Activated T-helper 1 cell treated with anti-CD3 and anti-CD28 coated beads, Interleukin-12 subunit alpha, Interleukin-12 subunit beta, Interleukin-2, Interleukin-4 antibody, amounts not matched to agents 30 ng/mL and 10 ng/mL and 1 ng/mL, durations not matched to agents 14 hours and 24 hours and 36 hours (primary cell): ENCODE measurements at places on chromosomes 12 and 14.
A peak's percentile ranks its signal among the peaks of the same experiment; 100 is the strongest.

- H3K4me1 ChIP-seq, result no peaks in the 10 kb centered on the region
- H3K36me3 ChIP-seq, result no peaks in the 10 kb centered on the region
- no peak overlapping the region for H3K4me3 ChIP-seq
- H3K27me3 ChIP-seq, result peaks cover 4% of the 10 kb centered on the region
- DNase-seq, result no peak
Measured at GRCh38 chr14:97517566-97518234, 720.5 kb downstream of the VRK1 start.

DNA sequence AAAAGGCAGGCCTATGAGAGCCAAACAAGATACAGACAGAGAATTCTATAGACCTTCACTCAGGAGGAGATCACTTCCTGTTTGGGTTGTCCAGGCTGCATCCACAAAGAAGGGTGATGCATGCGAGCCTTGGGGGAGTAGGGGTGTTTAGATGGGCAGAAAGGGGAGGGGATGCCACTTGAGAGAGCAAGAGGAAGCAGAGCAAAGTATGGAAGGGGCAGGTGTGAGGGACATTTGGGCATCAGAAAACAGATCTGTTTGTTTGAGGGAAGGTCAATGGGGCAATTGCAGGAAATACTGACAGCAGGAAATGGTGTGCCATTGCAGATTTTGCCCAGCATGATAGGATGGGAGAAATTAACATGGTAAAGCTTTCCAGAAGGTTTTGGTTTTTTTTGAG is 146.4 kb upstream of the FOXN3 start:
- H3K27ac ChIP-seq, result no peak overlapping the region
- DNase-seq, result no peak
- no peaks in the 10 kb centered on the region for H3K27me3 ChIP-seq
- H3K4me1 ChIP-seq, result peaks cover 10% of the 10 kb centered on the region
- H3K4me3 ChIP-seq, result no peak overlapping the region
- H3K36me3 ChIP-seq, result peaks cover 27% of the 10 kb centered on the region

DNA sequence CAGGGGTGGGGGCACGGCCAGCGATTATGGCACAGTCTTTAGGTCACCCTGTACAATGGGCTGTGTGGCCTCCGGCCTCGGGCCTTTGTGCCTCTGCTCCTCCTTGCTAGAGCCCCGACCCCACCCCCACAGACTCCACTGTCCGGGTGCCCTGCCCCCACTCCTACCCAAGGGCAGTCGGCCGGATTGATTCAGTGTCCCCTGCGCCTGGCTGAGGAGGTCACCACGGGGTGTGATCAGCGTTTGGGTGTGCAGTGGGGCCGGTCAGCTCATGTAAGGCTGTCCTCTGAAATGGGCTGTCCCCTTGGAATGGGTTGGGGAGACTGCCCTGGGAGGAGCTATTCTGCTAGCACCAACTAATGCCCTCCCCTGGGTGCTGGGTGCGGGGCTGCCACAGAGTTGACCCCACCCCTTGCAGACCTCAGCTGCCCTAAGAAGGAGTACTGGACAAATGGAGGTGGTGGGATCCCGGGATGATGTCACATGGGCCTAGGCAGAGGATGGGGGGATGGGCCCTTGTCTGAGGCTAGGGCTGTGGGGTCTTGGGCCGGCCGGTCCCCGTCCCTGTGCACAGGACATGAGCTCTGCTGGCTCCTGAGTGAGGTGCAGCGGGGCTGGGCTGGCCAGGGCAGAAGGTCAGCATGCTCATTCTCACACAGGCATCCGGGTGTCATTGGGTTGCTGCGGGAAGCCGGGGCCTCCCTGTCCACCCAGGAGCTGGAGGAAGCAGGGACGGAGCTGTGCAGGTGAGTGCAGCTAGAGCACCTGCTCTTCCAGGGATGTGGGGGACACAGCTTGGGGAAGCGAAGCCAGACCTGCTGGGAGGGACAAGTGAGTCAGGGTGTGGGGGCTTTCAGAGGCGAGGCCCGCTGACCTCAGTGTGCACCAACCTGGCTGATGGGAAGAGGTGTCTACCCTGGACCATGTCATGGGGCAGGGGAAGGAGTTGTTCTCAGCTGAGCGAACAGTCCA is 23.4 kb downstream of the ASPG start:
- no peaks in the 10 kb centered on the region for H3K36me3 ChIP-seq
- no peak for DNase-seq
- H3K27me3 ChIP-seq, result no peaks in the 10 kb centered on the region
- no peaks in the 10 kb centered on the region for H3K4me1 ChIP-seq
- no peak overlapping the region for H3K4me3 ChIP-seq

- H3K27me3 ChIP-seq, result no peaks in the 10 kb centered on the region
- H3K4me1 ChIP-seq, result peaks cover 5% of the 10 kb centered on the region
- H3K27ac ChIP-seq, result peak overlapping the region; percentile 60
- no peak overlapping the region for H3K4me3 ChIP-seq
Measured at GRCh38 chr14:64119500-64119899, 174.7 kb downstream of the ESR2 start.

GRCh38 chr12:24231298-24231697 is 281.8 kb upstream of the SOX5 start:
- no peaks in the 10 kb centered on the region for H3K27me3 ChIP-seq
- H3K27ac ChIP-seq, result no peak overlapping the region
- no peaks in the 10 kb centered on the region for H3K4me1 ChIP-seq
- DNase-seq, result no peak
- no peaks in the 10 kb centered on the region for H3K36me3 ChIP-seq

GRCh38 chr12:44015333-44015941 is 179.6 kb downstream of the TMEM117 start:
- no peak for DNase-seq
- no peaks in the 10 kb centered on the region for H3K36me3 ChIP-seq
- no peak overlapping the region for H3K4me3 ChIP-seq

DNA sequence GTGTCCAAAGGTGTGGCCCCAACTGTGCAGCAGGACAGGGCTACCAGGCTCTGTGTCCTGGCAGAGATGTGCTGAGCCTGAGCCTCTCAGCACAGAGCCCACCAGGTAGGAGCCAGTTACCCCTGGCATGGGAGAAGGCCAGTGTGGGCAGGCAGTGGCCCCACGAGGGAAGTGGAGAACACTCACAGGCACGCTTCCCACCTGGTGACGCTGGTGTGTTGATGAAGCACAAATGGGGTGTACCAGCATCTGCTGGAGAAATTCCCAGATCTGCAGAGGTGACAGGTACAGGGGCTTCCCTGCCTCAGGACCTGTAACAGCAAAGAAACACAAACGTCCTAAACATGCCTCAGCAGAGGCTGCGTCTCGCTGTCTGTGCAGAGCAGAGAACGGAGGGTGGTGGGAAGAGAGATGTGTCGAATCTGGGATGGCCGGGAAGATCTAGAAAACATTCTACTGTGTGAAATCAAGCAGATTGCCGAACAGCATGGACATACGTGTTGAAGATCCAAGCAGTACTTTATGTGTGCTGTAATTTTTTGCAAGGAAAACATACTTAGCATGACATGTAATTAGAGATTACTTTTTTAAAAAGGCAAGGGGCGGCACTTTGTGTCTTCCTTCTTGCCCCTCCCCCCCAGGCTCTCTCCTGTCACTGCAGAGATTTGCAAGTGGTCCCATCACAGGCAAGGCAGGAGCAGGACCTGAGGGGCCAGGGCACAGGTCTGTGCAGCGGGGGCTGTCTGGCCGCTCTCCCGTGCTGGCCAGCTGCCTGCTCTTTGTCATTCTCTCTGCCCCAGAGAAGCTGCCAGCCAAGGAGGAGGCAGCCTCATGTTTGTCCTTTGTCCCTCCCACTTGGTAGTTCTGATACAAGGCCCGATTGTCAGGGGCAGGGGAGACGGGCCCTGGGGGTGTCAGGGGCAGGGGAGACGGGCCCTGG is 17.3 kb downstream of the HIP1R start:
- H3K4me3 ChIP-seq, result no peak overlapping the region
- DNase-seq, result no peak
- peaks cover 3% of the 10 kb centered on the region for H3K36me3 ChIP-seq
- no peaks in the 10 kb centered on the region for H3K27me3 ChIP-seq

DNA sequence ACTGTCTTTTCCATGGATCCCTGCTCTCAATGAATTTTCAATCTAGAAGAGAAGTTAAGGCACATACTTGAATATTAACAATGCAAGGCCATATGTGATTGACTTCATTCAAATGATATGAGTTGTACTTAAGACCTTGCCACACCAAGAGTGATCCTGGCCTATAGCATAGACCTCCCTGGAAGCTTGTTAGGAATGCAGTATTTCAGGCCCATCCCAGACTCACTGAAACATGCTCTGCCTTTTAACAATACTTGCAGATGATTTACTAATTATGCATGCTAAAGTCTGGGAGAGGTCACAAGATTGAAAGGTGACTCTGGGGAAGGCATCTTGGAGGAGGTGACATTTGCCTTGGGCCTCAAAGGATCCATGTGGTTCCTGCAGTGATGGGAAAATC is 43.2 kb downstream of the RFX4 start:
- no peak overlapping the region for H3K27ac ChIP-seq
- no peaks in the 10 kb centered on the region for H3K4me1 ChIP-seq
- H3K27me3 ChIP-seq, result no peaks in the 10 kb centered on the region
- H3K4me3 ChIP-seq, result no peak overlapping the region
- no peaks in the 10 kb centered on the region for H3K36me3 ChIP-seq

DNA sequence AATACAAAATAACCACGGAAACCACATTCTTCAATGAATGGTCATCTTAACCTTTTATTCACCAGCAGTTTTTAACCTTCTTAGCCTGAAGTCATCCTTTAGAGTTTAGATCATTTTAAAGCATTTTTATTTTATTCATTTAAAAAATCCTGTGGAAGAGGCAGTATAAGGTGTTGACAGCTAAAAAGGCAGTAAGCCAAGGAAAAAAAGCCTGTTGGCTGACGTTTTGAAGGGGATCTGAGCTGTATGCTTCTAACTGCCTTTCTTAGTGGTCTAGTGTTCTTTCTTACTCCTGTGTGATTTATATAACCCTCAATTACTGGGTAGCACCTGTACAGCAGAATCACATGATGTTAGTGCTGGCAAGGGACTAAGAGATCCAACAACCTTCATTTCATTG is 438.3 kb upstream of the SEL1L start:
- H3K4me3 ChIP-seq, result no peak overlapping the region
- no peaks in the 10 kb centered on the region for H3K27me3 ChIP-seq
- H3K27ac ChIP-seq, result no peak overlapping the region
- DNase-seq, result no peak
- H3K4me1 ChIP-seq, result no peaks in the 10 kb centered on the region
- no peaks in the 10 kb centered on the region for H3K36me3 ChIP-seq

DNA sequence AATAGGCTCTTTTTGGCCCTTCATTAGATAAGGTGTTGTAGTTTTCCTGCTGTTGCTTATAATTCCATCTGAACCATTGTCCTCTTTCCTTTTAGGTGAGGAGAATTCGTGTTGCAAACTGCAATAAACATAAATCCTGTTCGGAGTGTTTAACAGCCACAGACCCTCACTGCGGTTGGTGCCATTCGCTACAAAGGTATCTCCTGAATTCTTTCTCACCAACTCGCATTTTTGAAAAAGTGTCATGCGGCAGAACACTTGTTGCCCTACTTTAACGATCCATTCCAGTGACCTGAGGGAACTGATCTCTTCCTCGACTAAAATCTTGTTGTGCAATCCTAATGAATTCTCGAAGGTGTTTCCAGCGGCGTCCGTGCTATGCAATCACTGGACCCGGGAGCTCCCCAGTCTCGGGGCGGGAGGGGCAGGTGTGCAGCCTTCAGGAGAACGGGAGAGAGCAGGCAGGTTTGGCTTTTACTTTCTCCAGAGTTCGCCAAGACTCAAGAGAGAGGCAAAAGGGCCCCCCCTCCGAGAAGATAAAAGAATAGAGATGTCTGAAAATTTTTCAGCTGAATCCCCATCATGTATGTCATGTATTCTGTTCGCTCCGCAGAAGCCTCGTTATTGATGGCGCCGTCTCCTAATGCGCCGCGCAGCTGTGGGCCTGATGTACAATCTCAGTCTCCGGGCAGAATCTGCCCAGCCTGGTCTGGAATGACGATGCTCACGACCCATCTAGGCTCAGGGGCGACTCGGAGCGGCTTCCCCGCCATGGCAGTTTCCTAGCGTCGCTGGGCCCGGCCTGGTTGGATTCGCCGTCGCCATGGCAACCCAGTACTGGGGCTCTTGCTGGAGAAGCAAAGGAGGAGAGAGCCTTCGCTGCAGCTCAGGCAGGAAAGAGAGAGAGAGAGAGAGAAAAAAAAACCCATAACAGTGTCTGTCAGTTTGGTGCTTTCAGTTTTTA is 38.2 kb downstream of the PLXNC1 start:
- H3K4me3 ChIP-seq, result no peak overlapping the region
- no peak for DNase-seq
- H3K27me3 ChIP-seq, result no peaks in the 10 kb centered on the region
- H3K4me1 ChIP-seq, result peaks cover 6% of the 10 kb centered on the region
- no peak overlapping the region for H3K27ac ChIP-seq

- DNase-seq, result no peak
- no peaks in the 10 kb centered on the region for H3K27me3 ChIP-seq
- H3K4me1 ChIP-seq, result no peaks in the 10 kb centered on the region
- H3K27ac ChIP-seq, result no peak overlapping the region
- no peak overlapping the region for H3K4me3 ChIP-seq
Measured at GRCh38 chr12:72144553-72144952, 127.6 kb upstream of the TRHDE start.

DNA sequence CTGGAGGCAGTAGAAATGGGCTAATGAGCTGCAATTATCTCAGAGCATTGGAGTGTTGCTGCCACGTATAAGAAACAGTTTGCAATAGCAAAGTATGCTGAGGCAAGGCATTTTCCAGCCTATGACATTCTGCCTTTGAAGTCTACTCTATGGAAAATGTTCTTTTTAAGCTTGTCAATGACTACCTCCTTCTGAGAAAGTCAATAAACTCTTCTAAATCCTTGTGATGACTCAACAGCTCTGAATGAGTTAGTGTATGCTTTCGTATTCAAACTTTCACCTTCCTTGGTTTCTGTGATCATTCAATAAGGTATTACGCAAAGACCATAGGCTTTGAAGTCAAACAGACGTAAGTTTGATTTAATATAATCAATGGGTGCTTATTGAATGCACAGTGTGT is 111.2 kb downstream of the CAPZA3 start:
- no peaks in the 10 kb centered on the region for H3K36me3 ChIP-seq
- no peak overlapping the region for H3K27ac ChIP-seq

GRCh38 chr12:17372508-17372907 is 717.5 kb downstream of the RERGL start:
- no peaks in the 10 kb centered on the region for H3K27me3 ChIP-seq
- no peak overlapping the region for H3K27ac ChIP-seq
- no peak overlapping the region for H3K4me3 ChIP-seq
- H3K4me1 ChIP-seq, result no peaks in the 10 kb centered on the region
